ENCODE measurements at places on chromosomes 3 and 15. TPM values are rescaled to one million over a fixed set of nuclear protein-coding genes. Genes with fewer than 3 reads are reported as not detected.

DNA sequence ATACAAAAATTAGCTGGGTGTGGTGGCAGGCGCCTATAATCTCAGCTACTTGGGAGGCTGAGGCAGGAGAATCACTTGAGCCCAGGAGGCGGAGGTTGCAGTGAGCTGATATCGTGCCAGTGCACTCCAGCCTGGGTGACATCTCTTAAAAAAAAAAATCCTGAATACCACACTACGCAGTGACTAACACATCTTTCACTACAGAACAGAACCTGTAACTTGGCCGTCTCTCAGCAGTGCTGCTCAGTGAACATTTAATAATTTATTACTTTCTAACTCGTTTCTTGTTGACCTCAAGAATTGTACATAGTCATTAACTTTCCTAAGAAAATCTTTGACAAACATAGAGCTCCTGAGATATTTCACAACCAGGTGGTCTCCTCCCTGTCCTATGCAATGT is 3.8 kb downstream of the GREM1 start:
- H3K4me3 ChIP-seq = no peak overlapping the region
- H3K27me3 ChIP-seq = peaks cover 77% of the 10 kb centered on the region
- no peak overlapping the region for H3K27ac ChIP-seq
- no peak for DNase-seq
- no peaks in the 10 kb centered on the region for H3K36me3 ChIP-seq
- H3K4me1 ChIP-seq = peaks cover 32% of the 10 kb centered on the region

DNA sequence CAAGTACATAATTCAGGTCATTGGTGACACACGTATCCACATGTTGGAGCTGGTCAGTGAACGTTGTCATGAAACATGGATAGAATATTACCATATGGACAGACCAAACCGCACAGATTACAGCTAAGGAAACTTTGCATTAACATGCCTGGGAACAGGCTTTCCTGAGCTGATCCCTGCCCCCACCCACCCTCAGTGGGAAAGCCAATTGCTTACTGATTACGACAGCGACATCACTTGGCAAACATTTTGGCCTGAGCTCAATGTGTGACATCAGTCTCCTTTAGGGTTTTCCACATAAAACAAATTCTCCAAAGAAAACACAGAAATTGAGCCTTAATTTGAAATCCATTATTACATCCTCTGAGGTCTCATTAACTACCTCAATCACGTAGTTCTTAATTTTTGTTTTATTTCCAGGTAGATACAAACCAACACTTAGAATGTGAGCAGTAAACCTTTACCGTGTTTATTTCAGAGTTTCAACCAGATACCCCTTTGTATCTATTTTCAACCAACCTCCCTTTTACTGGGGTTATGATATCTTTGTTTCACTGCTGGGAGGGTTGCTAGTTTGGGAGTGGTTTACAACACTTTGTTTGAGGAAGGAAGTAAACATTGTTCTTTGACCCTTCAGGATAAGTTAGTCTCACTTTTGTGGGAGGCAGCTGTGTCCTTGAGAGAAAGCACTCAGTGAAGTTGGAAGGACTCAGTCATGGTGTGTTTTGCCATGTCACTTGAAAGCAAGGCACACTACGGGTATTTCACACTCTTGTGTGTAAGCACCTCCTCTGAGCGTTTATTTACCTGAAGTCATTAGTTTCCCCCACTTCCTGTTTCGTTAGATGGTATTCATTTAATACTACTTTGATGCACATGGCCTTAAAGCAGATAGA is 103.1 kb downstream of the CMSS1 start:
- H3K4me3 ChIP-seq = no peak overlapping the region
- no peaks in the 10 kb centered on the region for H3K27me3 ChIP-seq
- H3K4me1 ChIP-seq = peaks cover 2% of the 10 kb centered on the region
- peaks cover 6% of the 10 kb centered on the region for H3K36me3 ChIP-seq
- no peak for DNase-seq

The CCR2 gene
- 28.6 TPM for total RNA-seq

The PLSCR1 gene
- total RNA-seq = 146 TPM

Measured in activated CD4-positive, alpha-beta T cell treated with anti-CD3 and anti-CD28 coated beads, Interleukin-2, amount 10 ng/mL, durations not matched to agents 7 days and 5 days (primary cell).